Stimulated activated CD8-positive, alpha-beta memory T cell treated with anti-CD3 and anti-CD28 coated beads, Interleukin-4, amount 100 ng/mL, for 4 hours (primary cell): ENCODE measurements at places on chromosomes 3 and 15.

DNA sequence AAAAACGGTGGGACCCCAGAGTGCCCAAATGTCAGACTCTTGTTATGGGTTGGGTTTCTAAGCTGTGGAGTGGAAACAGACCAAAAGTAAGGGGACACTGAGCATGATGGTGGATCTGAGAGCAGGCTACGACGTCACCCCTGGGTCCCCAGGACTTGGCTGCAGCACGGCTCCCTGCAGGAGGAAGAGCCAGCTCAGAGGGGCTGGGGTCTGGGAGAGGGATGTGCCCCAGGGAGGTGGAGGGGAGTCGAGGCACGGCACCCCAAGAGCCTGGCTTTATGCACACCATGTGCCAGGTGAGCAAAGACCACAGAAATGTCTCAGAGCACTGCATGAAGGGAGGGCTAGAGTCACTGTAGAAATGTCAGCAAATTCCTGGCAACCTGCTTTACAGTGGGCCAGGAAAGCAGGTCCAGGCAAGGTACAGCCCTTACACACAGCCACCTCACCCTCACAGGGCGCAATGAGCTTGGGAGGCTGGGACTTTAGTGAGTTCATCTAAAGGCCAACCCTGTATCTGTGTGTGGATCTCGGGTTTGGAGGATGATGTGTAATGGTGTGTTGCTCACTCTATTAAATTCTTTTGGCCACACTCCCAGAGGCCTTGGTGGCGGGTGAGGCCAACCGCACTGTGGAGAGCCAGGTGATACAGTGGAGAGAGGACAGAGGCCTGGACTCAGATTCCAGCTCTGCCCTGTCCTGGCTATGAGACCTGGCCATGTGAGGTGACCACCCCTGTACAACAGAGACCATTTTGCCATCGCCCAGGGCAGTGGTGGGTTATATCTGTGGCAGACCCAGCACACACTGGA is 14.1 kb downstream of the CTSH start:
- DNase-seq: no peak

GRCh38 chr15:71813723-71814470 is 3.5 kb downstream of the NR2E3 start:
- no peak for DNase-seq

- no peak for DNase-seq
These were observed 191.5 kb upstream of the SLC2A2 start for GRCh38 chr3:171218069-171218468.

DNA sequence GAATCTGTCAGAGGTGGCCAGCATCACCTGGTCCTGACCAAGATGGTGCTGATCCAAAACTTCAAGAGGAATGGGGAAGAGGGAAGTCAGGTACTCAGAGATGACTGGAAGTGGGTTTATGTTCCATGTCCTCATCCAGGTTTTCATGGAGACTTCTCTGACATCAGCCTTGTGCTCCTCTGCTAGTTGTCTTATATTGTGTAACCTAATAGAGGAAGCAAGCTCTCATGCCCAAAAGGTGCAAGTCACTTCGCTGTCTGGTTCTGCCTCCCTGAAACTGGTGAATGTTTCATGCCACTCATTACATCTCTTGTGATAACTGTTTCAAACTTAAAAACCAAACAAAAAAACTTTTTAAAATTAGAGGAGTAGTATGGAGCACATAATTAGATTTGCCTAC is 127.2 kb upstream of the MANF start:
- no peak for DNase-seq

DNA sequence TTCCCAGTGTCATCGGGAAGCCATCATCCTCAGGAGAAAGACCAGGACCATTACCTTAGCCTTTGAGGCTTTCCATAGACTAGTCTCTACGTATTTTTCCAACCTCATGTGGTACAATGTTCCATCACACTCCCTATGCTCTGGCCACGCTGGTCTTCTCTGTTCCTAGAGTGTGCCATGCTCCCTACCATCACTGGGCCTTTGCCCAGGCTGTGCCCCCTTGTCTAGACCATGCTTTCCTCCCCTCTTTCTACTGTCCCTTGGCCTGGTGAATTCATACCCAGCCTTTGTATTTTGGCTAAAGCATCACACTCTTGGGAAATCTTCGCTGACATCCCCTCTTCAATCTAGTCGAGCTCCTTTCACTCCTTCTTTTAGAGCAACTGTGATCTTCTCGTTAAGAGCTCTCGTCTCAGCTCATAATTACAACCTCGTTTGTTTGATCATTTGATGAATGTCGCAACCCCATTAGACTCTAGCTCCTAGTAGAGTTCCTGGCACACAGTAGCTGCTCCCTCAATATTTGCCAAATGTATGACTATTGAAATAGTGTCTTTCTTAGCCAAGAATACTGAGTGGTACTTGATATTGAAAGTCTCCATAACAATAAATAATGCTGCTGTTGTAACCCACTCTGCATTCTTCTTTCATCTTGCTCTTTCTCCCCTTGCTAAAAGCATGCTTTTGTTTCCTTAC is 100.2 kb upstream of the FAM3D start:
- no peak for DNase-seq

- DNase-seq: no peak
These were observed 776.5 kb downstream of the ROBO2 start for GRCh38 chr3:77816366-77816765.

- DNase-seq: no peak
These were observed 136.1 kb upstream of the TOPAZ1 start for GRCh38 chr3:44105571-44105970.

- DNase-seq: no peak
These were observed 1161.4 kb downstream of the SI start for GRCh38 chr3:163916596-163917560.

GRCh38 chr15:57505056-57505715 is 86.5 kb upstream of the MYZAP start:
- no peak for DNase-seq
